ENCODE measurements at places on chromosomes 6 and 20.

DNA sequence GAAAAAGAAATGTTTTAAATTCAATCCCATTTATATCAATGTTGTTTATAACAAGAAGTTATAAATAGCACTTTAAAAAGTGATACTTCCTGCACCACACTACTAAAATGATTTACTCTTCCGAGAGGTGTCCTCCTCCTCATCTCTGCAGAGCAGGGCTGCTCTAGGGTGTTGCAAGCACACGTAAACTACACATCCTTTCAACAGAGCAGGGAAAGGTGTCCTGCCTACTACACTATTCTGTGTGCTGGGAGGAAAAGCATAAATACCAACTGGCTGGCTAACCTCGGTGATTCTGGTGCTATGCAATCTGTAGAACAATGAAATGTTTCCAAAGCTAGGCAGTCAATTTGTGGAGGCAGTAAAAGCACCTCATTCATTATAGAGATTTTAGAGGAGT lies 89.5 kb upstream of the MAP7 start:
- no peak for DNase-seq

DNA sequence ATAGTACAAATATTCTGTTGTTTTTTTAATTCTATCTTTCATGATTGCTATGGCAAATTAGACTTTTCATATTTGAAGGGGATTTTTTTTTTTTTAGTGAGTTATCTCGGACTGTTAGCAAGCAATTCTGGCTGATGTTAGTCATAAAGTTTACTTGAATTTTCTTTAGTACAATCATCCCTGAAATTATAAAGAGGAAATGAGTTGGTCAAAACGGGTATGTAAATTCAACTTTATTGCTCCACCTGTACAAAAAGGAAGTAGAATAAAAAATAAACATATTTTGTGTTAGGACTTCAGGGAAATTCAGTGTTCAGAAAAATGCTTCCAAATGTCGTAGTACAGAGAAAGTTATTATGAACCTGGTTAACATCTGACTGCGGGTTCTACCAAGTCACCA lies 40.3 kb downstream of the PPP1R14C start:
- no peak for DNase-seq

- no peak for DNase-seq
Observed at GRCh38 chr20:63280929-63281545, 8.4 kb downstream of the ARFGAP1 start.

GRCh38 chr20:56843386-56843785 lies 214.3 kb downstream of the TFAP2C start:
- no peak for DNase-seq

- no peak for DNase-seq
Observed at GRCh38 chr6:74041420-74041819, 345.4 kb downstream of the CD109 start.

DNA sequence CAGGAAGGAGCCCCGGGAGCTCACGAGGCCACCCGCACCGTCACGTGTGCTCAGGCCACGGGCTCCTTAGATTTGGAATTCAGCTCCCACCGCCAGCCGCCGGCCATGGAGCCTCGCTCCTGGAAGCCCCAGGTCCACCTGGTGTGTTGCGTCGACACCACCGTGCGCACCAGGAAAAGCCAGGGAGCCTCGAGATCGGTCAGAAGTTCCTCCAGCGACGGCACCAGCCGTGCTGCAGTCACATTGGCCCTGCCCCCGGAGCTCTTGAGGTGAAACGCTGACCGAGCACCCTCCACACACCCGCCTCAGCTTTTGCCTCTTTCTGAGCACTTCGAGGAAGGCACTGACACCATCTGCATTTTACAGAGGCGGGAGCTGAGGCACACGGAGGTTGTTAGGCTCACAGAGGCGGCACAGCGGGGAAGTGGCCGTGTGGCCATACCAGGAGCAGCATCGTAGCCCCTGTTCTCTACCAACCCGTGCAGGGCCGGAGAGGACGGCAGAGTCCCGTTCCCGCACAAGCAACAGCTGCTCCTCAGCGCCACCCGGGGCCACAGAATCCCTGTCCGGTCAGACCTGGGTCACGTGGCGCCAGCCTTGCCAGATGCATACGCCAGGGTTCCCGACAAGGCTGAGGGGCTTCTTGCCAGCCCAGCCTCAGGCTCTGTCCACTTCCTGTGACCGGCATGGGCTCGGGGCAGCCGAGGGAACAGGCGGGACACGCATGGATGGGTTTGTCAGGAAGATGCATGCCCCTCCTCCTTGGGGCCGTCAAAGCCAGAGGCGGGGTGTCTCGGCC lies 7.6 kb downstream of the NKAIN4 start:
- DNase-seq = no peak

DNA sequence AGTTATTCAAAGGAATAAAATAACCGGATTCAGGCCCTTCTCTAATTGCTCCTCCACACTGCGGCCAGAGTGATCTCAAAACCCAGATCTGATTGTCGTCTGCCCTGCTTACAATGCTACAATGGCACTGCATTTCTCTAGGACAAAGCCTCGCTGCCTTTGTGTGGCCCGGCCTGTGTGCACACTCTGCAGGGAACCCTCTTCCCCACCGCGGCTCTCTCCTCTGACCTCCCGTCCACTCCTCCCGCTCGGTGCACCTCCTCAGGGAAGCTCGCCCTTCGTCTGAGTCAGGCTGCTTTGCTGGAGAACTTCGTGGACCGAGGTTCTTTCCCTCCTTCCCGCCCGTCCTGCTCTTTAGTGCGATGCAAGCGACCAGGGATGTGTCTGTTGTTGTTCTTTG lies 101.6 kb upstream of the SNX9 start:
- no peak for DNase-seq

- no peak for DNase-seq
Observed at GRCh38 chr6:154953644-154954043, 41.5 kb upstream of the TIAM2 start.

DNA sequence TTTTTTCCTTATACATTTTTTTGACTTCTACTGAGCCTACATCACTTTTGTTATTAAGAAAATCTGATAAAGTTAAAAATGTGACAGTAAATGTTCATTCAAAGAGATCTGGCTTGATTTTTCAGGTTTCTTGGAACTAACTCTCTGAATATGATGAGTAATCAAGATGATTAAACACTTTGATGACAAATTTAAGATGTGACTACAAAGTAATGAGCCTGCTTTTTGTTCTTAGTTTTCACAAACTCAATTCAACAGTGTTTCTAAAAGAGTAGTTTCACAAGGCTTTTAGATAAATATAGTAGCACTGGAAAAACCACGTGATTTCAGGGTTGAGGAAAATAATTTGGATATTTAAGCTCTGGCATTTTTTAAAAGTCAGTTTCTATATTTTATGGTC lies 37.9 kb upstream of the HDDC2 start:
- no peak for DNase-seq

DNA sequence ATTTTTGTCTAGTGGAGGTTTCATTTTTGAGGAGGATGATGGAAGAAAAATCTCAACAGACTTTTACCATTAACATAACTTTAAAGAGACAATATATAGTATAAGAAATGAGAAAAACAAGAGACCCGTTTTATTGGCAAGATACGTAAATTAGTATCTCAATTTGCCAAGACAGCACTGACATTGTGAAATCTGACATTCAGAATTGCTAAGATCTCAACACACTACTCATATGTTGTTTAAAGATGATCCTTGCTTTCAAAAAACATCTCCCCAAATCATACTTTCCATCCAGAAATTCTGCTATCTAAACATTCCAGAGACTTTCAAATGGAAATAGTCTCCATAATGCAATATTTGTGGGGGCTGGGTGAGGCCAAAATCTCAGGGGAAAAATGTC lies 220.9 kb upstream of the CEP162 start:
- no peak for DNase-seq

- no peak for DNase-seq
Observed at GRCh38 chr6:156950084-156950483, 172.9 kb downstream of the ARID1B start.

- no peak for DNase-seq
Observed at GRCh38 chr6:155519176-155519738, 63.6 kb upstream of the NOX3 start.

GRCh38 chr20:62320581-62321354 lies 18.0 kb downstream of the ADRM1 start:
- no peak for DNase-seq

DNA sequence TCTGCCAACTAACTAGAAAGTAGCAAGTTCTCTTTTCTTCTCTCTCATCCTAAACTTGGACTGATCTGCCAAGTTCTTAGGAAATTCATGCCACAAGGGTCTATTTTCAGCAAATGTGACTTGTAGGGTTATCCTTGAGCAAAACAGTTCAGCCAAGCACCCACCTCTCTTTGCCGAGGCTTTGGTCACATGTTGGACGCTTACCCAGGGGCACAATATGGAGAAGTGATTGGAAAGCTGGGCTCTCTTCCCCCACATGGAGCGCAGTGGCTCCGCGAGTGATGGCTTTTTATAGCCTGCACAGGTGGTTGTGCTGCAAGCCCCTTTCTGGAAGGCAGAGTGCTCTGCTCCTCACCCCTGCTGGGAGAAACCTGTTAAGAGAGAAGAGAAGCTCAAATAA lies 47.7 kb upstream of the FNDC1 start:
- no peak for DNase-seq

Data from activated CD4-positive, alpha-beta T cell treated with anti-CD3 and anti-CD28 coated beads for 1 hour (primary cell).